ENCODE measurements at places on chromosomes 11 and 22.

DNA sequence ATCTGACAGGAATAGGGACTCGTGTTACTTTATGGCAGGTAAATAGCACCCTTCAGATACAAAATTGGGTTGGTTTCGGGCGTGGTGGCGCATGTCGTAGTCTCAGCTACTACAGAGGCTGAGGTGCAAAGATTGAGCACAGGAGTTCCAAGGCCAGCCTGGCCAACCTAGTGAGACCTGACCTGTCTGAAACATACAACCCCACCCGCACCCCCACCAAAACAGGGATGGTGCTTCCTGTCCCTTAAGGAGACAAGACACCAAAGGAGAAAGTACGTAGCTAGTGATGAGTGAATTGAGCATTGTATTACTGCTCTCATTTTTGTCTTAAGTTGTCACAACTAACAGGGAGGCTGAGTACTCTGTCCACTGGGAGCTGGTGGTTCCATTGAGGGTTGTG, 14.1 kb downstream of the RBM4 start:
- DNase-seq, result no peak

DNA sequence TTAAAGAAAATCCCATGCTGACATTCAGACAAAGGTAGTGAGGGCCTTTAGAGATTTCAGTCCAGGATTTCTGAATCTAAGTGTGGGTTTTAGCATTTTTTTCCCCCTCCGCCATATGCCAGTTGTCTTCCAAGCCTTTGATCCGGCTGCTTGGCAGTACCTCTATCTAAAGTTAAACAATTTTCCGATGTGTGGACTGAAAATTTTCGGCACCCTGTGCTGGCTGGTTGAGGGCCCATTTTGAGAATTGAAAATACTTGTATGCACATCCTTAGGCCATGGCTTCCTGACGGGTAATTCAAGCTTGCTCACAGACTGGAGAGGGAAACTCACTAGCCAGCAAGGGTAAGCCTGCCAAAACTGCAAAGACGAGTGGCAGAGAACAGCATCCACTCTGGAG, 131.9 kb upstream of the NARS2 start:
- no peak for DNase-seq

- DNase-seq, result no peak
Measured at GRCh38 chr11:123184531-123184930, 10.5 kb downstream of the CLMP start.

GRCh38 chr11:132206993-132207392, 836.6 kb downstream of the NTM start:
- DNase-seq, result no peak

DNA sequence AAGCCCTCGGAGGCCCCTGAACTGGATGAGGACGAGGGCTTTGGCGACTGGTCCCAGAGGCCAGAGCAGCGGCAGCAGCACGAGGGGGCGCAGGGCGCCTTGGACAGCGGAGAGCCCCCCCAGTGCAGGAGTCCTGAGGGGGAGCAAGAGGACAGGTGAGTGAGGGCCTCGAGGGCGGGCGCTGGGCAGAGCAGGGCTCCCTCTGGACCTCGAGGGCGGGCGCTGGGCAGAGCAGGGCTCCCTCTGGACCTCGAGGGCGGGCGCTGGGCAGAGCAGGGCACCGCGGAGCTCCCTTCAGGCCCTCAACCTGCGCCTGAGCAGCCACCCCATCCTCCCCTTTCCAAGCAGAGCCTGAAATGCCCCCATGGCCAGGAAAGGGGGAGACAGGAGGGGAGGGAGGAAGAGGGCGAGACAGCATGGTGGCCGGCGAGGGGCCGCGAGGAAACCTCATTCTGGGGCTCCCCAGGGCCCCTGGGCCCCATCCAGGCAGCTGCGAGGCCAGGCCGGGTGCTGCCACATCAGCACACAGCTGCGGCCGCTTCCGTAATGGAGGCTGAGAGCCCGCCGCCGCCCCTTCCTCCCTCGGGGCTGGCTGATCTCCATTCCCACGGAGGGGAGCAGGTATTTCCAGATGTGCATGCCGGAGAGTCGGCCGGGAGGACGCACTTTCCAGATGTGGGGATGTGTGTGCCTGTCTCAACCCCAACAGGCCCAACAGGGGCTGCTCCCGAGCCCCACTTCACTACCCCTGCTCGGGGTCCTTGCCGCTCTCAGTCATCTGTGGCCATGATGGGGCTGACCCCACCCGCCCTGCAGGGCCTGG, 10.0 kb downstream of the PRR33 start:
- no peak for DNase-seq

GRCh38 chr22:43782448-43782847, 29.7 kb downstream of the EFCAB6 start:
- DNase-seq, result no peak

GRCh38 chr11:122715548-122716440, 60.3 kb downstream of the UBASH3B start:
- no peak for DNase-seq

DNA sequence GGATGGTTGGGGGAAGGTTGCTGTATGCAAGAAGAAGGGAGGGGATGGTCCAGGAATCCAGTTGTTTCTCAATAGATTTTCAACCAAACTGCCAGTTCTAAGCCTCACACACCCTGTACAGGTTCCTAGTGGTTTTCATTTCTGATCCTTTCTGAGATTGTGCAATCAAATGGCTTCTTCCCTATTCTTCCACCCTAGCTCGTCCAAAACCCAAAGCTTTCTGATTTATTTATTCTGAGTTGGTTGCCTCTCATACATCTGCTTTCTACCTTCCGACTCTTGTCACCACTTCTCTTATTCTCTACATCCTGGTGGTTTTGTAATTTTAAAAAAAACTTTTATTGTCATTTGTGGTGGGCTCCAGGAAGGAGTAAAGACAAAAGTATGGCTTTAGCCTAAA, 12.6 kb downstream of the OR5A2 start:
- DNase-seq, result no peak

DNA sequence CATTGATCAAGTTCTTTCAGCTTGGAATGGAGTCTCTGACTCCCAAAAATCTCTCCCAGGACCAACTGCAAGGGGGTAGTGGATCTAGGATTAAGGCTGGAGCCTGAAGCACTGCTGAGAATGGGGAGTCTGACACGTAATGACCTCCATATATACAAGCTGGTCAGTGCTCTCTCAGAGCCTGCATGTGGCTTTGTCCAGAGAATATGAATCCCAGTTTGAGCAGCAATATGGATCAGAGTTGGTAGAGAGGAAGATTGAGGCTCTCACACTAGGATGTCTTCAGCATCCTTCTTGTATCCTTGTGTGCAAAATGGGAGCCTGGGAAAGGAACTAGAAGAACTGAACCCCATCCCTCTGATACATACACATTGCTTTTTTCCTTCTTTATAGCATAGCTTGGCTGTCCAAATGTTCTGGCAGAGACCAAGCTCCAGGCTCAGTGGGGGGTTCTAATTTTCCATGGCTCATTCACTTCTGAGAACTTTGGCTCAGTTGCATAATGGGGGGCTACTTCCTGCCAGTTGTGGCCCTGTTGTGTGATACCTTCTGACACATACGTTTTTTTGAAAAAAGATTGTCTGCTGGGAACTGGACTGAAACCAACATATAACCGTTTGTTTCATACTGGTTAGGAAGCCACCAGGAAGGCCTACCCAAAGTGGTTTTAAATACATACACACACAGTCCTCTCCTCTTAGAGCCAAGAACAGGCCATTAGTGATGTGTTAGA, 138.2 kb downstream of the ETS1 start:
- no peak for DNase-seq

DNA sequence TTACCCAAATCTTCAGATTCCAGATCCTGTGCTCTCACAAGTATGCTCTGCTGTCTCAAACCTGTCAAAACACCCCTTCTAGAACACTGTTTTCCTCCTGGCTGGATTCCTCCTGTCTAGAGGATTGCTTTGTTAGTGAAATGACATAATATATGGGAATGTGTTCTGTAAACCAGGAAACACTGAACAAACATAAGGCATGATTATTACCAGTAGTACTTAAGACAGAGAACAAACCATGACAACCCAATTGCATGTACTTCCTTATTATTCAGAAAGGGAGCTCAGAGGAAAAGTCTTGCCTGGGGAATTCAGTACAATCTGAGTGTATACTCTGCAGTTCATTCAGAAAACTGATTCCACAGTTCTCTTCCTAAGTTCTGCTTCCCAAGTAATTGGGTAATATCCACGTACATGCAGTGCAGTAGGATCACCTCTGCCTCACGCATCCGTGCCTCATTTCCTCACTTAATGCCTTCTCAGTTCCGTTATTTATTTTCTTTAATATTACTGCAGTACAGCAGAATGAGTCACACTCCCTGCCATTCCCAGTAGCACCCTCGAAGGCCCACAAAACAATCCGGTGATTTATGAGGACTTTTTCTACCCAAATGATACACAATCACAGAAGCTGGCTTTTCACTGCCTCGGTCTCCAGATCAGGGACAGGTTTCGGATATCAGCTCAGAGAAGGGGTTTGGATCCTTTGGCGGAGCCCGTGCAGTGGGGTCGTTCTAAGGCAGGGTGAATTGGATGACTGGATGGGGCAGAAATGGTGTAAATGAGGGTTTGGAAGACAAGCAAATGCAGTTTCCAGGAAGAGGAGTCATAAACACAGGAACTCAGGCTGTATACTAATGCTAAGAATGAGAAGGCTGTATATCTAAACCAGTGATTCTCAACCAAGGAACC, 896.9 kb downstream of the KCNA4 start:
- DNase-seq, result no peak

DNA sequence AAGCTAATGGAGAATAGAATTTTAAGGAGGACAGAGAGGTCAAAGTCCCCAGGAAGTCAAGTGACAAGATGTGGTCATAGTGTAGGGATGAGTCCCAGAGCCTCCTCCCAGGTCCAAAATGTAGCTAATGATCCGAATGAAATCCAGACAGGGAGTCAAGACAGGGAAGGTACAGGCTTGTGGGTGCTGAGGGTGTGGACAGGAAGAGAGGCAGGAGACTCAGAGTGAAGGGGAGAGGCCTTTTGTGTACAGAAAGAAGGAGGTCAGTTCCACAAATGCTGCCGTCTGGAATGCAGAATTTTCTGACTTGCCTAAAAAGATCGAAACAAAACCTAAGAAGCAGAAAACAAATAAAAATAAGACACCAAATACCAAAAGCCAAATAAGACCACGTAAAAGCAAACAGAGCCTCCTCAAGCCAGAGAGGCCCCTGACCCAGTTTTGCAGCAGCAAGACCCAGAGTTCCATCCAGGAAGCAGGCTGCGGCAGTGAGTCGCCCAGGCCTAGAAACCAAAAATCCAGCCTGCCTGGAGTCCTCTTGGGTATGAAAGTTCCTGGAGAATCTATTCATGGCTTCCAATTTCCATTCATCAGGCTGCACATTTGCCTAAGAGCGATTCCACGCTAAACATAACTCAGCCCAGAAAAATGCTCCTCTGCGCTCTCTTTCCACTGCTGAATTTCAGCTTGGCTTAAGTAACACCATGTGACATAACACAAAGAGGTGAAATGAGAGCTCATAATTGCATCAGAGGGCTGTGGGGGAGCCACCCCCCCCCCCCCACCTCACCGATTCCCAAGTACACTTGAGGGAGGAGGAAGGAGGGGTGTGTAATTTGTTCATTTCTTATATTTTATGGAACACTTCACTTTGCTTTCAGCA, 71.2 kb downstream of the KIRREL3 start:
- DNase-seq, result no peak

DNA sequence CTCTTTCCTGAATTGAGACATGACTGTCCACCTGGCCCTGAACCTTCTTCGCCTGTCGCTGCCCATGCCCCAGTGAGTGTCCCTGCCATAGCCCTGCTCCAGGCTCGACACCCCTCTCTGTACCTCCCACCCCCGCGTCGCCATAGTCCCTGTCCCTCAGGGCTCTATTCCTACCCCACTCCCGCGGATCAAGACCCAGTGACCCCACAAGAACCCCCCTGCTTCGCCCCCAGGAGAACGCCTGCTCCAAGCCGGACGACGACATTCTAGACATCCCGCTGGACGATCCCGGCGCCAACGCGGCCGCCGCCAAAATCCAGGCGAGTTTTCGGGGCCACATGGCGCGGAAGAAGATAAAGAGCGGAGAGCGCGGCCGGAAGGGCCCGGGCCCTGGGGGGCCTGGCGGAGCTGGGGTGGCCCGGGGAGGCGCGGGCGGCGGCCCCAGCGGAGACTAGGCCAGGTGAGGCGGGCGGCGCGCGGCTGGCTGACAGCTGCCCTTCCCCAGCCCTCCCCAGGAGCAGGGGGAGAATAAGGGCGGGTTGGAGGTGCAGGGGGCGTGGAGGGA, 5.6 kb downstream of the NRGN start:
- DNase-seq, result peak; percentile 58

DNA sequence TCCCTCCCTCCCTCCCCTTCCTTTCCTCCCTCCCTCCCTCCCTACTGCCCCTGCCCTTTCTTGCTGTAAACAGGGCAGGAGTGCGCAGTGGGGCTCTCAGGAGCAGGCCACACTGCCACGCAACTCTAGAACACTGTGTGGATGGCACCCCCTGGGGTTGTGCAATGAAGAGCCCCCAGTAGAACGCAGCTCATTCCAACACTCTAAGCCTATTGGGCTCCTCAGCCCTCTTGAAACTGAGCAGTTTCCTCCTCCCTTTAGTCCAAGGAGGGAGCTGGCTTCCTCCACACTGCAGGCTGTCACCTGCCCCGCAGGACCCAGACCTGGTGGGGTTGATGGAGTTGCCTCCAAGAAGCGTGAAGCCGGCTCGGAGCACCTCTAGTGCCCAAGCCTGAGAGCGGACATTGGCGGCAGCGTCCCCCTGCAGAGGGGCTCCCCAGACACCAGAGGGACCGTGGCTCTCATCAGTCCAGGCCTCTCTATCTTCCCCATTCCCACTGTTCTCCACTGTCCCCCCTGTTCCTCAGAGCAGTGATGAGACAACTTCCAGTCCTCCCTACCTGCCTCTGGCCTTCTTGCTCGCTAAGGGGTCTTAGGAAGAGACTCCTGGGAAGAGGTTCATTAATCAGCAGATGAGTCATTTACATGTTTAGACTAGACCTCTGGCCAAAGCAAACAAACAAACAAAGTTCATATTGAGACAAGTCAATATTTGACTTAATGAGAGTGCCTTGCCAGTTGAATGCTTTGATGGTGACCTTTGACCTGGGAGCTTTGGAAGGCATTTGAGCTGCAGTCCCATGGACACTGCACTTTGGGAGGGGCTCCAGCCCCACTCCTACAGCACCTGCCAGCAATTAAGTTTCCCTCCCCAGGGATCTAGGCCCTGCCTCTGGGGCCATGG, 64.0 kb downstream of the RPUSD4 start:
- DNase-seq, result peak; percentile 81

Measured in endodermal cell (in vitro differentiated cells).